ELF-1 (cell line): ENCODE measurements at places on chromosomes 16 and 17.
A peak's percentile ranks its signal among the peaks of the same experiment; 100 is the strongest.

DNA sequence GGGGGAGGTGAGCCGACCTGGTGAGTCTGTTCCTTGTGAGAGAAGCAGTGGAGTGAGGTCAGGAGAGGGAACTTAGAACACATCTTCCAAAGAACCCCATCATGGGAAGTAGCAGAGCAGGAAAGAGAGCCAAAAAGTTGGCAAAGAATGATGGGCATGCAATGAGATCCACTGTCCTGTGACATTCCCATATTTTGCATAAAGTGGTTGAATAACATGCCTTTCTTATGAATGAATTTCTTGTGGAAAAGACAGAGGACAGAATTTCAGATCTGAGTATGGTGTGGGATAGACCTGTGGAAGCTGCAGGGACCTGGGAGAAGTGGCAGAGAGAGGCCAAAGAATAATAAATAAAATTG lies 41.3 kb downstream of the TMEM100 start:
- no peak for DNase-seq

DNA sequence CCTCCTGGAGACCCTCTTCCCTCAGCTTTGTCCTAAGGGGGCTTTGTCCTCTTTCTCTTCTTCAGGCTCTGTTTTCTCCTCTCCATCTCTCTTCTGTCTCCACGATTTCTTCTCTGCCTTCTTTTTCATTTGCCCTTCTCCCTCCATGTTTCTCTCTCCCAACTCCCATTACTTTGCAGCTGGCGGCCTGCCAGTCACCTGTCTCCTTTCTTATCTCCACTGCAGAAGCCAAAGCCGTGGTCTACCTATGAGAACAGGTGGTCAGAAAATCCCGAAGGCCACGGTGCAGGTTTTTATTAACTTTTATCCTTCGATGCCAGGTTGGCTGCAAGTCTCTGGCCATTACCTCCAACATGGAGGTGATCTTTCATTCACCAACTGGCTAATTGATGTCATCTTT lies 45.1 kb downstream of the FZD2 start:
- DNase-seq = no peak

DNA sequence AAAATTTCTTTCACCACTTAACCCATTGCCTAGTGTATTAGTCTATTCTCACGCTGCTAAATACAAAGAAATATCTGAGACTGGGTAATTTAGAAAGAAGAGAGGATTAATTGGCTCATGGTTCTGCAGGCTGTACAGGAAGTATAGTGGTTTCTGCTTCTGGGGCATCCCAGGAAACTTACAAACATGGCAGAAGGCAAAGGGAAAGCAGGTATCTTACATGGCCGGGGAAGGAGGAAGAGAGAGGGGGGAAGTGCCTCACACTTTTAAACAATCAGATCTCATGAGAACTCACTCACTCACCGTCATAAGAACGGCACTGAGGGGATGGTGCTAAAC lies 931.4 kb upstream of the SOX9 start:
- no peak for DNase-seq

DNA sequence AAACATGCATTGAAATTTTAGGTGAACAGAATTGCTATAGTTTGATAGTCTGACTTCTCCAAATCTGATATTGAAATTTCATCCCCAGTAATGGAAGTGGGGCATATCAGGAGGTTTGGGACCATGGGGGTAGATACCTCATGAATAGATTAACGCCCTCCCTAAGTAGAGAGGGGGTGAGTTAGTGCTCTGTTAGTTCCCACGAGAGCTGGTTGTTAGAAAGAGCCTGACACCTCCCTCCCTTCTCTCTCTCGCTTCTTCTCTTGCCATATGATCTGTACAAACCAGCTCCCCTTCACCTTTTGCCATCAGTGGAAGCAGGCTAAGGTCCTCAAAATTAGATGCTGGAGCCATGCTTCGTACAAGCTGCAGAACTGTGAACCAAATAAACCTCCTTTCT lies 78.8 kb downstream of the BRIP1 start:
- no peak for DNase-seq

GRCh38 chr16:81936209-81937000 lies 74.9 kb downstream of the SDR42E1 start:
- DNase-seq = no peak

DNA sequence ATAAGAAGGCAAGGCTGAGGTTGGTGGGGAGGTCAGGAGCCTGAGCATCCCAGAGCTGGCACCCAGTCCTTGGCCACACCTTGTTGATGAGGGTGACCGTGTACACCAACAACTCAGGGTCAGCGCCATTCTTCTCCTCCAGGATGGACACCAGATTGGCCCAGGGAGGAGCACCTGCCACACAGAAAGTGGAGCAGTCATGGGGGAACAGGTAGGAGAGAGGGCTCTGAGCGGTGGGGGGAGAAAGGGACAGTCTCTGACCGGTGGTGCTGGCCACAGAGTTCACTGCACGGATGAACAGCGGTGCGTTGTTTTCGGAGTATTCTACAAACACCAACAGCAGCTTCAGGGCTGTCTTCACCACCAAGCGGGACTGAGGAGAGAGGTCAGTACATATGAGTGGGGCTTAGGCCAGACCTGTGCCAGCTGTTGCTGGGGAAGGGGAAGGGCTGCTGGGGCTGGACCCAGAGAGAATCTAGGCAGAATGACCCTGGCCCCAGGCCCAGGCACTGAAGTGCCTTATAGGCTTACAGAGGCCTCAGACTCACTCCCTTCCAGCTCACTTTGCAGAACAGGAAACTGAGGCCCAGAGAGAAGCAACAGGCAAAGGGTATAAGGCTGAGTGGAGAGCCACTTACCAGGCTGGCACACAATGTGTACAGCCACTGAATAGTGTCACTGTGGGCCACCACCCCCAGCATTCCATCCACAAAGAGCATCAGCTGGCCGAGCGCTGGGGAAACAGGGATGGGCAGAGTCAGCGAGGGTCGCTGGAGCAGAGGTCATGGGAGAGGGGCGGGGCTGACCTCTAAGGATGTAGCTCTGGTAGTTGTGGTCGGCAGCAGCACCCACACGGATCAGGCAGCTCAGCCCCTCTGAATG lies 9.6 kb downstream of the FHOD1 start:
- no peak for DNase-seq

DNA sequence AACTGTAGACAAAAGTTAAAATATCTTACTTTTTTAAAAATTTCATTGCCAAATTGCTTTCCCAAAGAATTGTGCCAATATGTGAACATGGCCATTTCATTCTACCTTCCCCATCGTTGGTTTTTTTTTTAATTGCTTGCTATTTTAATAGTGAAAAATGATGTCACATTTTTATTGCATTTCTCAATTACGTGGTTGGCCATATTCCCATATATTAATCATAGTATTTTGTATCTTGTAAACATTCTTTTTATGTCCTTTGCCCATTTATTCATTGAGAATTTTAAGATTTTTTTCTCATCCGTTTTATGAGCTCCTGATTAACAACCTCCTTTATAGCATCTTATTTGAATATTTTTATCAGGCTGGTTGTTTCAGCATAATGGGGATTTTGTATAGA lies 7.2 kb downstream of the OMG start:
- no peak for DNase-seq

GRCh38 chr17:36863131-36863530 lies 74.1 kb upstream of the LHX1 start:
- no peak for DNase-seq

DNA sequence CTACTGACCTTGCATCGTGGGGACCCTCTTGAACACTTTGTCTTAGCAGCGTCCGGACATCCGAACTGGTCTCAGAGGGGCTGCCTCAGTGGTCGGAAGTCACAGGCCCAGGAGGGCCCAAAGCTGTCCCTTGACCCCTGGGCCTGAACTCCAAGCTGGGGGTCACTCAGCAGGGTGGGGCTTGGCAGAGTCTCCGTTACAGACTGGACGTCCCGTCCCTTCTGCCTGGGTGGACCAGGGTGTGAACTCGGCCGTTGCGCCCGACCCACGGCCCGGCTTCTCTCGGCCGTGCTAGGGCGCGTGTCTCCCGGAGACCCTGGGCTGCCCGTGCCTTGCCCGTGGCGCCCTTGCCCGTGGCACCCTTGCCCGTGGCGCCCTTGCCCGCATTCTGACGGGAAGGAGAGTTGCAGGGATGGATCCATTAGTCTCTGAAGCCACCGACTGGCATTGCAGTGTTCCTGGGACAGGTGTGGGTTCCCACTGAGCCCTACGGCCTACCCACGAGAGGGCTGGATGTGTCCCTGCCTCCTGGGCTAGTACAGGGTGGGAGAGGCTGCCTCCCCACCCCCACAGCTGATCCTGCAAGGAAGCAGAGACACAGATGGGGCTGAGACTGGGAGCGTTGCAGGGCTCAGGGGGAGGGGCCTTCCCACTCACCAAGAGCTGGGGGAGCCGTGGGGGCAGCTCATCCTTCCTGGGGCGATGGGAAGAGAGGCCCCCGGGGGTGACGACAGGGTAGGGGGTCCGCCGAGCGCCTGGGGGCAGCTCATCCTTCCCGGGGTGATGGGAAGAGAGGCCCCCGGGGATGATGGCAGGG lies 4.9 kb downstream of the CACNA1H start:
- no peak for DNase-seq

DNA sequence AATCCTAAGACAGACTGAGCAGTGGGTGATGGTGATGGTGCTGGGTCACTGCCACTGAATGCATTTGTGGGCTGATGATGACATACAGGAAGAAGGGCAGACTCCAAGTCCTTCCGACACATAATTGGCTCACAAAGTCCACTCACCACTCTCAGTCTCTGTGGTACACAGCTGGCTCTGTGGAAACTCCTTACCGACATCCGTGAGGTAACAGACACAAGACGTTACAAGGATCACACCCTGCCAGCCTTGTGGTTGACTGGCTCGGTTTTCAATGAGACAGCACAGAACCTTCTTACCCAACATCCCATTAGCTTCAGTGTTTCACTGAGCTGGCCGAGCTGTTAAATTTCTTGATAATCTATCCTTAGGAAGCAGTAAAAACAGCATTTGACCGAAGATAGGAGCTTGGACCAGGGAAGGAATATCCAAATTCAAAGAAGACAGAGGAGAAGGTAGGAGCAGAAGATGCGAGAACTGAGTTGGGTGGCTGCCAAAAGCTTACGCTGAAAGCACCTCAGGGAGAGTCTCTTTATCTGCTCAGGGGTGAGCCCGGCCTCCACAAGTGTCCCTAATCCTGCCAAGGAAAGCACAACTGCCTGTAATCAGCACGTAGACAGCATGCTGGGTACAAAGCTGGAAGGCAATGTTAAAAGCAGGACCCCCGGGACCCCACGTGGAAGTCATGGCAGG lies 5.5 kb upstream of the MXRA7 start:
- DNase-seq = no peak

DNA sequence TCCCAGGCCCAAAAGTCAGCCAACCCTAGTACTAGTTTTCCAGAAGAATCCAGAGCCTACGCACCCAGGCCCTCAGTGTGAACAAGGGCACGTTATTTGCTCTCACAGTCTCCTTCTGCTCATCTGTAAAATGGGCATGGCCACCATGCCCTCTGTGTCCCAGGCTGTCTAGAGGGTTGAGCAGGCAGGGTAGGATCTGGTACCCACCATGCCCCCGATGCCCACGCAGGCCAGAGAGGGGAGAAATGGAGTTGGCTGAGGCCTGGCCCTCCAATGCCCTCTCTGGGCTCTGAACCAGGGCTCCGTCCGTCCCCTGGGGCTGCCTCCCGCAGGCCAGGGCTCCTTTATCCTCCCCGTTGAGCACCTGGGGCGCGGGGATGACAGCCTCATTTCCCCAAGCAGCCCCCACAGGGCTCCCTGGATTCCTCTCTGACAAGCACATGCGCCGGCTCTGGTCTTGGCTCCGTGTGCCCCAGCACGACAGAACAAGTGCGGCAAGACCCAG lies 9.1 kb upstream of the BAHCC1 start:
- peak; percentile 37 for DNase-seq

DNA sequence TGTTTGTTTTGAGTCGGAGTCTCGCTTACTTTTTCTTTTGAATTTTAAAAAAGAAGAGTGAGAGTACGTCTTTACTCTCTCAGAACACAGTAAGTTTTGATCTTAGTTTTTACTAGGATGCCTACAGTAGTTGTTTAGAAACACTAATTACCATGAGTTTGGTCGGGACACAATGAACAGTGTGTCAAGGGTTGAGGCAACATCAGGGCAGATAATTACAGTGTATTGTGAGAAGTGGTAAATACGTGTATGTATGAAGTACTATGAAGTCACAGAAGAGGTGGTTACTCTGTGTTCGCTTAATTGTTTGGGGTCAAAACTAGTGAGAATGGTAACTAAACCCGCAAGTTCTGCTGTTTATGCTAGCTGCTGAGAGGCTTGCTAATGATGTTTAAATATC lies 18.2 kb downstream of the PAFAH1B1 start:
- DNase-seq = no peak

DNA sequence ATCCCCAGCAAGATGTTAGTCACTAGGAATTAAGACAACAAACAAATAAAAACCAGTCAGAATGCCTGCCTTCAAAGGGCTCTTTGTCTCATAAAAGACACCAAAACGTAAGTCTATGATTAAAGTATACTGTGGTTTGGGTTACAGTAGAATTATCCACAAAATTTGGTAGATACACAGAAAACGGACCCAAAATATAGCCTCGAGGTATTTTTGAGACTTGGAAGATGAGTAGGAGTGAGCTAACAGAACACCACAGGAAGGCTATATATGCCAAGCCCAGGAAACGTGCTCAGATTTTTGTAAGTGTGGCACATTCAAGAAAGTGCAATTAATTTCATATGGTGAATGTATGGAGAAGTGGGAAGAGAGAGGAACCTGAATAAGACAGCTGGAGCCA lies 831.4 kb downstream of the CDH11 start:
- DNase-seq = no peak

DNA sequence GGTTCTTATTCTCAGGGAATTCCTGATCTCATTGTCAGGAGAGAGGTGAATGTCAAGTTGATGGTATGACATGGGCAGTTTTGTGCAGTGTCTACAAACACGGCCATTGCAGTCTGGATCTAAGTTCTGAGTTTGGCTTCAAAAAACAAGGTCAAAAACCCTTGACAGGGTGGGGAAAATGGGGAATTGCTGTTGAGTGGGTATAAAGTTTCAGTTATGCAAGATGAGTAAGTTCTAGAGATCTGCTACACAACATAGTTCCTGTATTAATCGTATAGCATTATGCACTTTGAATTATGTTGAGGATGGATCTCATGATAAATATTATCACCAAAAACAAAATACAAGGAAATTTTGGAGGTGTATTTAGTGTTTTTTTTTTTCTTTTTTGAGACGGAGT lies 36.6 kb upstream of the CARMIL2 start:
- no peak for DNase-seq

DNA sequence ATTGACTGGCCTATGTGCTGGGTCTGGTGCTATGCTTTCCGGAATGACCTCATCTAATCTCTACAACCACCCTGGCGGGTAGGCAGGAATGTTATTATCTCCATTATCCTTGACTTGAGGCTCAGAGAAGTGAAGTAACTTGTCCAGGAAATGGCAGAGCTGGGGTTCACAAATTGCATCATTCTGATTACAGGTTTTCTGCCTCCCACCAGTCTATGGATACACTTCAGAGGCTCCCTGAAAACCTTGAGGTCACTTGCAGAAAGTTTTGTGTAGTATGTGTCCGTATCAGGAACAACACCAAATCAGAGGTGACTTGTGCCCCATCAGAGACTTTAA lies 19.1 kb downstream of the NOD2 start:
- DNase-seq = no peak
